CD4-positive, alpha-beta T cell treated with Interleukin-21 for 1 hour (primary cell): ENCODE measurements at places on chromosomes 7 and 10.

- no peak for DNase-seq
These were observed 14.1 kb upstream of the MYPN start for GRCh38 chr10:68095153-68095552.

DNA sequence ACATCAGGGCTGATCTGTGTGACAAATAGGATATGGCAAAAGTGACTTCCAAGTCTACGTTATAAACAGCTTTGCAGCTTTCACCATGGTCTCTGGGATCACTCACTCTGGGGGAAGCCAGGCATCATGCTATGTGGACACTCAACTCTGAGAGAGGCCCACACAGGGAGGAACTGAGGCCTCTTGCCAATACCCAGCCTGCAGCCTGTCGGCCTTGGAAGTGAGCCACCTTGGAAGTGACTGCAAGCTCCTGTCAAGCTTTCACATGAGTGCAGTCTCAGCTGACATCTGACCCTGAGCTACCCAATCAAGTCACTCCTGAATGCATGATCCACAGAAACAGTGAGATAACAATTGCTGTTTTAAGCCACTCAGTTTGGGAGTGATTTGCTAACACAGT lies 56.5 kb downstream of the MMRN2 start:
- DNase-seq = no peak

- no peak for DNase-seq
These were observed 62.7 kb downstream of the LGI1 start for GRCh38 chr10:93820434-93820833.

- DNase-seq = no peak
These were observed 403.5 kb upstream of the ANKRD30A start for GRCh38 chr10:36721871-36722270.

- DNase-seq = no peak
These were observed 99.8 kb upstream of the KIF5B start for GRCh38 chr10:32156031-32156495.

- DNase-seq = no peak
These were observed 36.2 kb downstream of the ZCCHC24 start for GRCh38 chr10:79409038-79409725.
